ENCODE measurements at places on chromosomes 12 and 14.

- no peak for DNase-seq
Observed at GRCh38 chr14:85483652-85484051, 46.3 kb upstream of the FLRT2 start.

DNA sequence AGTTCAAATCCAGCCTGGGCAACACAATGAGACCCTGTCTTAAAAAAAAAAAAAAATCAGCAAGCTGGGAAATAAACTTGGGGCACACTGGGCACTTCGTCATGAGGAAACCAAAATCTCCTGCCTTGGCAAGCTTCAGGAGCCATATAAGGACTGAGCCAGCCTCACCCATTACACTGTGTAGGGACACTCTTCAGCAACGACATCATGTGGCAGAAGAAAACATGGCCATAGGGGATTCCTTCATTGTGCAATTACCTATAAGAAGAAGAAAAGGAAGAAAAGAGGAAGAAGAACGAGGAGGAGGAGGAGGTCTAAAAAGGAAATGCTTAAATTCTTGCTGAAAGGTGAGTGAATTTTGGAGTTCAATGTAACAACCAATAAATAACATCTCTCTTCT lies 26.1 kb upstream of the IFNG start:
- no peak for DNase-seq

- DNase-seq: no peak
Observed at GRCh38 chr12:117564881-117565280, 203.5 kb upstream of the NOS1 start.

- DNase-seq: no peak
Observed at GRCh38 chr14:54928216-54928615, 25.6 kb upstream of the GCH1 start.

DNA sequence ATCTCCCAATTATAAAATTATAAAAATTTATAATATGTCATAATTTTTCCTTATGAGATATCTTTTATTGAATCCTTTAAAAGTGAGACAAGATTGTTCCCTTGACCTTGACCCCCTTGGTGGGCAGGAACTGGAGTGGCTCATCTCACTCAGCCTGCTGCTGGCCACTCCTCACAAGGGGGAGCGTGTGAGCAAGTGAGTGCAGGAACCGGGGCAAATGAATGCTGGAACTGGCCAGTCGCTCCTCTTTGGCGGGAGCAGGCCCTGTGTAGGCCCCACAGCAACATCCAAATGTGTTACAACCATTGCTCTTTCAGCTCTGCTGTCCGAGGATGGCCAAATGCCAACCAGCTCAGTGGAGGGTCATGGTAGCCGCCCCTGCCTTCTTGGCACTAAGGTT lies 178.8 kb downstream of the ETNK1 start:
- no peak for DNase-seq

DNA sequence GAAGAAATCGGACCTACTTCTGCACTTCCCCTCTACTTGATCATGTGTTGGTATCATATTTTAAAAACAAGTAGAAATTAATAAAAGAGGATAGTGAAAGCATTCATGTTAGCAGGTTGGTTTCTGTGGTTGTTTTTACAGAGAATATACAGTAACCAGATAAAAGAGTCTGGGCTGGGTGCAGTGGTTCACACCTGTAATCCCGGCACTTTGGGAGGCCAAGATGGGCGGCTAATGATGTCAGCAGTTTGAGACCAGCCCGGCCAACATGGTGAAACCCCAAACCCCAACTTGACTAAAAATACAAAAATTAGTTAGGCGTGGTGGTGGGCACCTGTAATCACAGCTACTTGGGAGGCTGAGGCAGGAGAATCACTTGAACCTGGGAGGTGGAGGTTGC lies 55.9 kb downstream of the LRP6 start:
- DNase-seq: no peak

- no peak for DNase-seq
Observed at GRCh38 chr14:68719634-68720384, 73.1 kb downstream of the ZFP36L1 start.

DNA sequence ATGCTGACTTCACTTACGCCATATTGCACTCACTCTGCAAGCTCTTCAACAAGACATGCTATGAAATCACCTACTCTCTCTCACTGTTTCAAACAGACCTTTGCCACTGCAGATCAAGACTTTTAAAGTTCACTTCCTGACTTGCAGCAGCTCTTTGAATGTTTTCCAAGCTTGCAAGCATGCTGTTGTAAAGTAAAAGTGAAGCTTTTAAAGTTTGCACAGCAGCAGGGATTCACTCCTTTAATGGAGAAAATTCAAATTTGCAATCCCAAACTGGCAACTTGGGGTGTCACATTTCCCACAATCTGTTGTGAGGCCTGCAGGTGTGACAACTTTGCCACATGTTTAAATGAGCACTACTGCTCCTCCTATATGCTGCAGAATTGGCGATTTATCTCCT lies 270.9 kb downstream of the ALX1 start:
- no peak for DNase-seq

GRCh38 chr14:34843011-34843554 lies 32.1 kb downstream of the BAZ1A start:
- DNase-seq: peak; percentile 73

DNA sequence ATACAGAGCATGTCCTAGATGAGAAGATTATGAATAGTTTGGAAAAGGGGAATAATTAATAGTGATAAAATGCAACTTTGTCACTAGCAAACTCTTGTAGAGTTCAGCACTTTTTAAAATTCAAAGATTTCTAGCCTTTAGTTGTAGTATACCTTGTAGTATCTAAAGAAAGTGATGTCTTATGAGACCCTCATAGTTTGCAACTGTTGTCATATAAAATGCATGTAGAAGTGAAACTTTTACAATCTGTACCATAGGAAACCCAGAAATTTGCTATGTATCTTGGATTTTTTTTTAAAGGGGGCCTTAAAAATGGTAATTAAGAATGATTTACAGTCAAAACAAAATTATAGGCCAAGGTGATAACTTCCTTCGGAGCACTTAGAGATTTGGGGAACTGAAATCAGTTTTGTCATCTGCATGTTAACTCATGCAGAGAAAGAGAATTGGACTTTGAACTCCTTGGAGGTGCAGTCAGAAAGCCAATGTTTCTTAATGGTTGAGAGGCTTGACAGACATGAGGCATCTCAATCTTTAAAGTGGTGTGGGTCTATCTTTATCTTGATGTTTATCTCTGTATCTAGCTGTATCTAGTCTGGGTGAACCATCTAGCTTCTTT lies 1.3 kb downstream of the LRRK2 start:
- no peak for DNase-seq

GRCh38 chr14:85442996-85443395 lies 86.9 kb upstream of the FLRT2 start:
- DNase-seq: no peak

GRCh38 chr12:42809226-42809625 lies 219.7 kb upstream of the PRICKLE1 start:
- peak; percentile 74 for DNase-seq

GRCh38 chr14:59101476-59101875 lies 87.0 kb upstream of the DAAM1 start:
- DNase-seq: peak; percentile 53

DNA sequence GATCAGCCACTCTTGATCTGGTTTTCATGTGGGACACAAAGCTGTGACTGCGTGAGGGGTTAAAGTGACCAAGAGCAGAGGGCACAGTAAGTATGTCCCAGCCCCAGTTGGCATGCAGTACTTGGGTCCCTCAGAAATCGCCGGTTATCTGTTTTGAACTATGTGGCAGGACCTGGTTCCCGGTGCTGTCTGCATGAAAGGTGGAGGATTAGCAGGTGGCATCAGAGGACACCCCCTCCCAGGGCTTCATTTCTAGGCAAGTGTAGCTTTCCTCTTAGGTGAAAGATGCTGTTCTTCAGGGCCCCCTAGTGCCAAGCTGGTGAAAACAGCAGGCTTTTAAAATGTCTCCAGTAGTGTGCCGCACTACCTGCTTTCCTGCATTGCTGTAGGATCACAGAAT lies 57.1 kb downstream of the ATG14 start:
- peak; percentile 41 for DNase-seq

- DNase-seq: no peak
Observed at GRCh38 chr14:73809391-73809790, 42.2 kb upstream of the PTGR2 start.

GRCh38 chr12:53118751-53119300 lies 15.5 kb downstream of the SOAT2 start:
- no peak for DNase-seq

DNA sequence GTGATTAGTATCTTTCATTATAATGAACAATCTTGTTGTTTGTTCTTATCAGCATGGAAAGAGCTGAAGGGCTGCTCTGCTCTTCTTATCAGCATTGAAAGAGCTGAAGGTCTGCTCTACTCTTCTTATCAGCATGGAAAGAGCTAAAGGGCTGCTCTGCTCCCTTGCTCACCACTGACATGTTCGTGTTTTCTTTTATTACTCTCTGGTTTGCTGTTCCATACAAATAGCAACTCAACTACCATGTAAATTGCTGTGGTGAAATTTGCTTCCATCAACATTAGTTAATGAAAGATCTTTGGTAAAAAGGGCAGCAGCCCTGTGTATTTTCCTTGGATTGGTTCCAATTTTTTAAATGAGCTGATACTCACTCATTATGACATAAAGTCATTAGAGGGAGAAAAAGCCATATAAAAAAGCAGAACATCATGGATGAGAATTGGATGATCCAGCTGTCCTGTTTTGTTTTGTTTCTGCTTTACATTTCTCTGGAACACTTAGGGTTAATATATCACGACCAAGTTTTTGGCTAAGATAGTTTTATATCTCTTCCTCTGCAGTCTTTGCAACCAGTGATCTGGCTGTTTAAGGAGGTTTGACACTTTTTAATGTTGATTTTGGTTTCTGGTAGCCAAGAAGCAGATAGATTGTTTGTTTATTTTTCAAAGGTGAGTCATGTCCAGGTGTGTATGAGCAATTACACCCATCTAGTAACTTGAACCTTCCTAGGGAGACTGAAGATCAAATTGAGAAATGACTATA lies 356.6 kb downstream of the CEP128 start:
- DNase-seq: no peak

DNA sequence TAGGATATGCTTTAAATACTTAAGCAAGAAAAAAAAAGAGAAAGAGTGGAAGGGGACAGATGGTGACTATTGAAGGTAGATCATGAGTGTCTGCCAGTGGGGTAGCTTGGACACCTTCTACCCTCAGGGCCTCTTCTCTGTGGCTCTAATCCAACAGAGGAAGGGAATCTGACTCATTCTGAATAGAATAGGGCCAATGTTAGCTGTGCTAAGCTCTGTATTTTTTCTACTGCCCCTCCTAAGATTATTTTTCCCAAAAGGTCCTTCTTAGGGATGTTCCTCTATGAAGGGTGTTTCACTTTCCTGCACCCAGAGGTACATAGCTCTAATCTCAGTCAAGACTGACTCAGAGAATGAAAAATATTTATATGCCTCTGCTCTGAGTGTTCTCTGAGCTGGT lies 25.6 kb downstream of the UNC79 start:
- DNase-seq: no peak

GRCh38 chr14:68373847-68374444 lies 418.9 kb downstream of the ZFP36L1 start:
- no peak for DNase-seq

- peak; percentile 46 for DNase-seq
Observed at GRCh38 chr14:31893221-31893757, 183.8 kb upstream of the ARHGAP5 start.

- no peak for DNase-seq
Observed at GRCh38 chr14:91062600-91062999, 2.2 kb upstream of the RPS6KA5 start.

GRCh38 chr14:89292579-89293313 lies 124.3 kb downstream of the FOXN3 start:
- no peak for DNase-seq

GRCh38 chr14:64812412-64812811 lies 67.3 kb downstream of the SPTB start:
- DNase-seq: no peak

GRCh38 chr12:88015825-88016224 lies 13.4 kb downstream of the C12orf50 start:
- no peak for DNase-seq

DNA sequence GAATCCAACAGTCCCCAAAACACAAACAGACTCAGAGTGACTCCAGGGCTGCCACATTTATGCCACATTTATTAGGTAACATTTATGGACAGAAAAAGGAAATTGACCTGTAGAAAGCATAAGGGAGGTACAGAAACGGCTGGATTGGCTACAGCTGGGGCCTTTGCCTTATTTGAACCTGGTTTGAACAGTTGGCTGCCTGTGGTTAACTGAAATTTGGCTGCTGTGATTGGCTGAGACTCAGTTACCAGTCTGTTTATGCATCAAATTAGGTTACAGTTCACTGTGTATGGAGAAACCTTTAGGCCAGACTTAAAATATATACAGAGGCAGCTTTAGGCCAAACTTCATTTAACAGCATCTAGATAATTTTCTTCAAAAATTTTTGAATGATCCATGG lies 27.8 kb upstream of the PCNX1 start:
- no peak for DNase-seq

DNA sequence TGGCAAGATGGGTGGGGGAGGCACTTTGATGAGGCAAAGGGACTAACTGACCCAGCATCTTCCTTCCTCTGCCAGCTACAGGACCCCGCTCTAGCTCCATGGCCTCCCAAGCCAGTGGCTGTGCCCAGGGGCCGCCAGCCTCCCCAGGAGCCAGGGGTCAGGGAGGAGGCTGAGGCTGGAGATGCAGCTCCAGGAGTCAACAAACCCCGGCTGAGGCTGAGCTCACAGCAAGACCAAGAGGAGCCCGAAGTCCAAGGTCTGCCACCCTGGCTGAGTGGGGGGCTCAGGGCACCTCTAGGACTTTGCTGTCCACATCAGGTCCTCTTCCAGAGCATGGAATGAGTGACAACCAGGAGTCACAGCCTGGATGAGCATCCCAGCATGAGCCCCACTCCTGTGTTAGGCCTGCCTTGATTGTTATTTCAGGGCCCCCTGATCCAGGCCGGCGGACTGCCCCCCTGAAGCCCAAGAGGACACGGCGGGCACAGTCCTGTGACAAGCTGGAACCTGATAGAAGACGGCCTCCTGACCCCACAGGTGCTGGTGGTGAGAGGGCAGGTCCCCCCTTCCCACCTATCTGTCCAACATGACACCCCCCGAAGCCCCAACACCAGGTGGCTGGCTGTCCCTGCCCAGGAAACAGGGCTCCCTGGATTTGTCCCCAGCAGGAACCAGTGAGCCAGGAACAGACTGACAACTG lies 2.5 kb upstream of the CPNE6 start:
- DNase-seq: no peak

DNA sequence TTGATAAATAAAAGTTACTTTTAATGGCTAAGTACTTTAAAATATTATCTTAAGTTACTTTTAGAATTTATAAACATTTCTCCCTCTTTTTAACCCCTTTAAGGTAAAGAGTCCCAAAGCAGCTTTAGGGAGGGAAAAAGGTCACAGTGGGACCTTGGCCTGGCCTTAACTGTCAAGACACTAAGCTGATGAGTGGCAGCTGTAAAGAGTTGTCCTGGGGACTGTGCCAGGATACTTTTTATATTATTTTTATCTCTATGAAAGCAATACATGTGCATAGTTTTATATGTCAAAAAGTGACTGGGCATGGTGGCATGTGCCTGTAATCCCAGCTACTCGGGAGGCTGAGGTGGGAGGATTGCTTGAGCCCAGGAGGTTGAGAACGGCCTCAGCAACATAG lies 94.2 kb upstream of the RESF1 start:
- DNase-seq: no peak

- DNase-seq: no peak
Observed at GRCh38 chr14:31613188-31613587, 52.0 kb downstream of the NUBPL start.
